ENCODE measurements at places on chromosomes 3 and 15.

DNA sequence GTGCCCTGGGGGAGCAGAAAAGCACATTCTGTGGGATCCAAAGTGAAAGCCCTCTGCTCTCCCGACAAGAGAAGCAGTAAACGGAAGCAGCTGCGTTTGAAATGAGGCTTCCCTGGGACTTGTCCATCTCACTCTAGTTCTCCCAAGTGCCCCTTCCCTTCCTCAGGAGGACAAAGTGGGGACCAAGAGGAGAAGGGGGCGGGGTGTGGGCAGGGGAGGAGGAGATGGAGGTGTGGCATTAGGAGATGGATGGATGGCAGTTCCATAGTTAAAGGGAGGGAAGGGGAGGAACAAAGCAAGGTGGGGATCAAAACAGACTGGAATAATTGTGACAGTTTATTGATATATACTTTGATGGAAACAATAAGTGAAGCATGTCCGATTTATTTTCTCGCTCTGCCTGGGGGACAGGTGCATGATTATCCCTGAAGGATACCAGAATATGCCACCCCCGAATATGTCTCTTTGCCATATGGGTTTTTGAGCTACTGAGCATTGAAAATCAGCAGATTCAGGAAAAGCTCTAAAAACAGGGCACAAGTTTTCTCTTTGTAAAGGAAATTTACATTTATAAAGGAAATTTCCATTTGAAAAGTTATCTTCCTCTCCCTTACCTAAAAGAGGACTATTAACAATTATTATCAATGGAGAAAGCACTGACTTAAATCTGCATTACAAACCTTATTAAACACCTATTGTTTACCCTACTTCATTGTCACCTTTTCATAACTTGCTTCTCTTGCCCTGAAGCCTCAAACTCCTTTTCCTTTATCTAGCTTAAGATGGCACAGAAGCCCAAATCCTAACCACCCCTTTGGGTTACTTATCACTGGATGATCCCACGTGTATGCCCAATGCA, 58.9 kb upstream of the DAZL start:
- DNase-seq: no peak

- DNase-seq: peak; percentile 71
These were observed 23.4 kb upstream of the MAP4 start for GRCh38 chr3:48039487-48040190.

GRCh38 chr3:132592216-132592615, 4.9 kb upstream of the ACKR4 start:
- DNase-seq: no peak

DNA sequence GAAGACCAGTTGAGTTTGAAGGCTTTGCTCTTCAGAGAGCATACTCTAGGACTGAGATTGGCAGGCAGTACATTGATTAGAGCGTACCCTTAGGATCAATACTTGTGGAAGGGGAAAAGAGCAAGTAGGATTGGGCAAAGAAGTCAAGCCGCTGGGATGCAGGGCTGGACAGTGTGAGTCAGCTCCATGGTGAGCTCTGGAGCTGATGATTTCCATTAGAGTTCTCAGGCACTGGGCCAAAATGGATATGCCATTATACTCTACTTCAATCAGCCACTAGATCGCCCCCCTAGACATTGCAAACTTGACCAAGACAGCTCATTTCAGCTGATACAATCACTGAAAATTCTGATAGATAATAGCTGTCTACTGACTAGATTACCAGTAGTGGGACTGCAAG, 432.7 kb upstream of the ALCAM start:
- DNase-seq: no peak

DNA sequence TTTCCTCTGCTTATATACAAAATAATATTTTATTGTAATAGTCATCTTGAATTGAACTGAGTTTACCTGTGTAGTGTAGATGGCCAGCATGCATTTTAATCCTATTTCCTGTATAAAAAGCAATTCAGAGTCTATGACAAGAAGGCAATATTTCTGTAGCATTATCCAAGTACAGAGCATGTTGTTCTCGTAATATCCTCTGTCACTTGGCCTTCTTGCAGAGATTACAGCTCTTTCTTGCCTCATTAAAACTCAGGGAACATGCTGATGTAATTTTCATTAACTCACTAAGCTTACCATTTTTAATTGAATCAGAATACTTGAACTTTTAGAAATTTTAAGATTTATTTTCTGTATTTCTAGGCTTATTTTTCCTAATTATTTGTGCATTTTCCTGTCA, 203.3 kb upstream of the AGTR1 start:
- no peak for DNase-seq

- DNase-seq: peak; percentile 92
These were observed 430.6 kb downstream of the MECOM start for GRCh38 chr3:169232863-169233262.

DNA sequence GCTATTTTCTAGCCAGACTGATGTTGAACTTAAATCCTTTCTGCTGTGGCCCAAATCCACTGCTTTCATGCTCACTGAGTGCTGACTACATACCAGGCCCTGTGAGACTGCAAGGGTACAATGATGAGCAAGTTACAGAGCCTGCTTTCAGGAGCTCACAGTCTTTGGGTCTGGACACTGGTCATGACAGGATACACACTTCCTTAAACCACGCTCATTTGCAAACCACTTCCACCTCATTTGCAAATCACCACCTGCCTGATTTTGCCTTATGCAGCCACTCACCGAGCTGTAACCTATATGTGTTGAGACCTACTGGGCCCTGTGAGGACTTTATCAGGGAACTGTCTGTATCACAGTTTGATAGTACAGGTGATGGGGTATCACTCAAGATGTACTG, 50.2 kb upstream of the LRRC58 start:
- DNase-seq: no peak

DNA sequence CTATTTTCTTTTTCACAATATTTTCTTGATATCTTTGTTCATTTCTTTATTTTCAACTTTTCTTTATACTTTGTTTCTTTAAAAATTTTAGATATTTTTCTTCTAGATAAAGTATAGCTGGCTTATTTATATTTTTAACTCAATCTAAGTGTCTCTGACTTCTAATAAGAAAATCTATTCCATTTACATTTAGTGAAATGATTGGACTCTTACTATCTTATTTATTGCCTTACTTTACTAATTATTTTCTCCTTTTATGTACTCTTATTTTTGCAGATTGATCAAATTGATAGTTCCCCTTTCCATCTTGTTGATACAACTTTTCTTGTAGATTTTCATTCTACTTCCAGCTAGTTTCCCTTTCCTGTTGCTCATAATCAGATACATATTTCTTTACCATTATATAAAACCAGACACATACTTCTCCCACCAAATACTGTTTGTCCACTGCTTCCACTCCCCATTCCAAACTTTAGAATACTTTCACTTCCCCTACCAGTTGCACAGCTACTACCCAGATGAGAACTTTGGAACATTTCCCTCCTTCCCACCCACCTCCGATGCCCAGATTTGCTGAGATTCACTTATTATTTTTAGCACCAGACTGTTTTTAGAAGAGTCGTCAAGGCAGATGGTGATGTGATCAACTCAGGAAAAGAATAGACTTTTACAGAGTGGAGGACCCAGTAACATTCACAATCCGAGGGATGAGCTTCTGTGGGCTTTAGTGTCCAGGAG, 151.5 kb downstream of the LIPC start:
- DNase-seq: no peak

DNA sequence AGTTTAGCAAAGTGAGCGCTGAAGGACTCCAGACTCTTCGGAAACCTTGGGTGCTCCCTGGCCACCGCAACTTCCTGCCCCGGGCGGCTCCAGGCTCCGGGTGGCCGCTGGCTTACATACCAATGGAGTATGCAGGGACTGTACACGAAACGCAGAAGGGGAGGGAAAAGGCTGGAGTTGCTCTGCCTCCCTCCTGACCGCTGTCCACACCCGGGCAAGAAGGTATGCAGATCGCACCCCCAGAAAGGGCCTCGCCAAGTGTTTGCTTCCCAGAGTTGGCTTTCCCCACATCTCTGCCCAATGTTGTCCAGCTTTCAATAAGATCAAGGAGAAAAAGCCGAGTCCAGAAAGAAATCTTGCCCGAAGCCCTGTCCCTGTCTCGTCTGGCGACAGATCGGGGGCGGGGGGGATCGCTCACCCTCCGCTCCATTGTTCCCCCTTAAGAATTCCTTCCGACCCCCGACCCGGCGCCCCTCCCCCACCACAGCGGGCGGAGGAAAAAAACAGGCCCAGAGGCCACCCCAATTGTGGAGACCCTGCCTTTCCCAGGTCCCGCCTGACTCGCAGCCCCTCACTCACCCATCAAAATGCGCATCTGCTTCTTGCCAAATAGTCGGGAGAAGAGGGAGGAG, 533 bp downstream of the ARF4 start:
- DNase-seq: peak; percentile 79

- DNase-seq: no peak
These were observed 64.4 kb upstream of the TAMM41 start for GRCh38 chr3:11910971-11911531.

- no peak for DNase-seq
These were observed 151.8 kb downstream of the KCNAB1 start for GRCh38 chr3:156271995-156272719.

- DNase-seq: no peak
These were observed 256.9 kb downstream of the EPHA3 start for GRCh38 chr3:89364314-89364713.

DNA sequence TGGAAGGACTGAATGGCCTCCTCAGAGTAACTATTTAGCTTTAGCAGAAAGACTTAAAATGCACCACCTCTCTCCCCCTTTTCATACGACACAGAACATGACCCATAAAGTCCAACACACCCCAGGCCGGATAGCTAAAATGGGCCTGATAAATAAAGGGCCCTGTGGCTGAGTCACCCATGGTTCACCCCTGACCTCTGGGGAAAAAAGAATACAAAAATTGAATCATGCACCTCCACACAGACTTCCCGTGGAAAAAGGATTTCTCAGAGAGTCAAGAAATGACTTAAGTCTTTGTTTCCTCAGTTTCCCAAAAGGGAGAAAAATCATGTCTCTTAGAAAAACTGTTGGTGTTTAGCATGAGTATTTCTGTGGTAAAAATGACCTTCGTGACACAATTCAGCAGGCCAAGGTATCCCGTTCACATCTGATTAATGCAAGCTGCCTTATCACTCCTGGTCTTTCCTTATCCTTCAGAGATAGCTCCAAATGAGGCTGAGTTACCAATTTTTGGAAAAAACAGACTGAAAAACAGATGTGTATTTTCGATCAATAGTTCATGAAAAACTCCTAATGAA, 34.0 kb upstream of the ARHGEF3 start:
- peak; percentile 79 for DNase-seq

- DNase-seq: no peak
These were observed 108.6 kb upstream of the MRPS22 start for GRCh38 chr3:139235192-139235591.

GRCh38 chr3:64651741-64652241, 36.0 kb downstream of the ADAMTS9 start:
- DNase-seq: peak; percentile 14

GRCh38 chr3:112687211-112687610, 46.3 kb upstream of the CCDC80 start:
- DNase-seq: no peak

DNA sequence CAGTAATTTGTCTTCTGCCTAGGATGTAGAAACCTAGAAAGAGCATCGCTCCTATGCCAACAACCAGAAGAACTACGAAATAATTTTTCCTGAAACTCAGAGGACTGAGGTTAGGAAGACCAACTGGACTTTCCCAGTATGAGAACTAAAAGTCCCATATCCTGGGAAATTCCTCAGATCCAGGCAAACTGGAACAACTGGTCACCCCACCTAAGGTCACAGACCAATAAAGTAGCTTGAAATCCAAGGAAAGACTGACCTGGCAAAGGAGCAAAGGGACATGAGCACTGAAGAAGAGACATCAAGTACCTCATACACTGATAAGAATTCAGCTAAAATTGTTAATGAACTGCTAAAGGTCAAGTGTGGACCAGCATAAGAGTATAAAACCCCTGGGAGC, 6.6 kb downstream of the RPL39L start:
- DNase-seq: no peak

- DNase-seq: no peak
These were observed 2.6 kb upstream of the HHATL start for GRCh38 chr3:42705058-42705767.

- peak; percentile 73 for DNase-seq
These were observed 932 bp downstream of the GSK3B start for GRCh38 chr3:120093119-120093910.

DNA sequence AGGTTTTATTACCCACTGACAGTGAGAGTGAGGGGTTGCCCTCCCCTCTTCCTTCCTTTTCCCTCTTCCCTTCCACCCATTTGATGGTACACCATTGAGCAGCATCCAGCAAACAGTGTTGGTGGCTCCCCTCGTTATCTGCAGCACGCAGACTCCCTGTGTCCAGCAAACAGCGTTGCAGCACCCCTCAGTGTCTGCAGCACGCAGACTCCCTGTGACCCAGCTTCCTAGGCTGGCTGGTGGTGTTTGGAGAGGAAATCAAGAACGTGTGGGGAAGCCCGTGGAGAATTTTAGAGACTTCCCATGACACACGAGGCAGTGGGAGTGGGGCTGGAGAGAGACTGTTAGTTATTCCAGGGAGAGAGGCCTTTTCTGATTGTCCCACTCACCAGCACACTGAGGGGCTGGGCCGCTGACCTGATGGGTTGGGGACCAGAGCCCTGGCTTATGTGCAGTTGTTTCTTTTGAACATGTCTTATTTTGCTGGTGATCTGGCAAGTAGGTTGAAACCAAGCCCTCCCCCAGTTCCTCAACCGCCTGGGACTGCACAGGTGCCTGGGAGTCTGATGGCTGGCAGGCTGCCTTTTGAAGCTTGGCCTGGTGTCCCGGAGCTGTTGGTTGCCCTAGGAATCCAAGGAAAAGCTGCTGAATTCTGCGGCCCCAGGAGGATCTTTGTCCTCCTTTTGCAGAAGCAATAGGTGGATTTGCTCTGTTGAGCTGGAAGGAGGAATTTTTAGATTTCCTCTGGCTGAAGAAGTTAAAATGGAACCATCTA, 19.0 kb downstream of the APBA2 start:
- no peak for DNase-seq

DNA sequence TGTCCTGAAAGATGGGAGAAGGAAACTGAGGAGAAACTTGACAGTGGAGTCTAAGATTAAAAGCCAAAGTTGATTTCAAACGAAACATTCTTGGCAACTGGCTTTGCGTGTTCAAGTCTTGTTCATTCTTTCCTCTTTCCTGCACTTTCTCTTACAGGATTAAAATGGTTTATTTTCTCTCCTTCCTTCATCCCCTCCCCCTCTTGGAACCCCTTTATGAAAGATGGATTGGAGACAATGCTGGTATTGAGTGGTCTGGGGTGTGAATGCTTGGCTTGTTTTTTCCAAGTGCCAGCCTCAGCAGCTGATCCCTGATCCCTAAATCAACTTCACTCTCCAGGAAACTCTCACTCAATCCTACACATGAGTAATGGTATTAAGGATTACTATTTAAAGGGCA, 703 bp upstream of the LSAMP start:
- no peak for DNase-seq

DNA sequence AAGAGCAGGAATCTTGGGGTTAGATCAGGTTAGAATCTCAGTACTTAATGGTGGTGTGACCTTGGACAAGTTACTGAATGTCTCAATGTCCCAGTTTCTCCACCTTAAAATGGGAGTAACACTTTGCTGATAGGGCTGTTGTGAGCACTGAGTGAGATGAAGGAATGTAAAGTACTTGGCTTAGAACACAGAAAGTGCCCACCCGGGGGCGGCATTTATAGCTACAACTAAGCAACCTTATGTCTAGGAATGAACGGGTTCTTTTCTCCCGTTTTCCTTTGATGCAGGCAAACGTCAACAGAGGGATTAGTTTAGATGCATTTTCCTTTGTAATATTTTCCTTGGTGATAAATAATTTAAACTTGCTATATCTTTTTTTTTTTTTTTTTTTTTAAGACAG, 176.6 kb downstream of the USP13 start:
- DNase-seq: no peak

- no peak for DNase-seq
These were observed 36.3 kb downstream of the KLF13 start for GRCh38 chr15:31362886-31363285.

- DNase-seq: peak; percentile 78
These were observed 81.6 kb downstream of the HERC1 start for GRCh38 chr15:63752075-63752684.
